NCI-H510A treated with DMSO at 0.1 percent for 48 hours (cell line): ENCODE measurements at places on chromosomes 7 and 10.

DNA sequence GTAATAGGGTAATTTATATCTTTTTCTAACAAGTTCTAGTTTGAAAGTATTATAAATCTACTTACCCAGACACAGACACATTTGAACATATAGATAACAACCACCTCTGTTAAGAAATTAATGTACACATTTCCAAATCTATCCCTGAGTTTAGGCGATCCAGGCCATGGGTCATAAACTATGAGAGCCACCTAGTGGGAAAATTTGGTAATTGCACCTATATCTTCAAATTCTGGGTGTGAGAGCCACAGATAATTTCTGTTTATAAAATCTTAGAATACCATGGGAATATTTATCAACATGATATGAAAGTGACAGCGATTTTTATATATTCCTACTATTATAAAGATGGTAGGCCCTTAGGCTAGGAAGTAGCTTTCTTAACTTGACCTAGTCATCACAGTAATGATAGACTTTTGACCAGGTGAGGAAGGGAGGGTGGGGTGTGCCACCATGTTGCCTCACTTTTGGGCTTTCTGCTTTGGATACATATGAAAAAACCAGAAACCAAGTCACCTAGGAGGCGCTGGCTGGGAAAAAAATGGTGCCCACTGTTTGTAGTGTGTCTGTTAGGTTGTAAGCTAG, 8.0 kb upstream of the EPHA1 start:
- peak; percentile 49 for DNase-seq

GRCh38 chr10:119500123-119500795, 42.3 kb downstream of the RGS10 start:
- no peak for DNase-seq

DNA sequence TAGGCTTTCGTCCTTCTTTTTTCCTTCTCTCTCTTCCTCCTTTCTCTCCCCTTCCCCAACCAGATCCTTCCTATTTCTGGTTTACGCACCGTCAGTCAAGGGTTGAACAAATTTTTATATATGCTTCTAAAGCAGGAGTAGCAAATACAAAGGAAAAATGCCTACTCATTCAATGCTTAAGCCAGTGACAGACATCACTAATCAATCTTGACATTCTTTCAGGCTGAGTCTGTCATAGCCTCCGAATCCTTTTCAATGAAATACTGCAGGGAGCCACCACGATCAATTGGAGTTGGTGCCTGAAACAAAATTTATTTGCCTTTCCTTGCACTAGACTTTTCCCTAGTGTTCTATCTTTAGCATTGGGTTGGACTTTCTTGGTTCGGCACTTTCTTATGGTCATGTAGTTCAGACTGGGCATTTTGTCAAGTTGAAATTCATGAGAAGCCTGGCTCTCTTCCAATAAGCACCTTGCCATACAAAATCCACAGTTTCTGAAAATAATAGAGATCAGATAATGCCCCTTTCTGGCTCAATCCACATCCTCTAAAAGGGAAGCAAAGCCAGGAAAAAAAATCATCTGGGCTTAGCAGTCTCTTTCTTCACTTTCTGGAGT, 239.5 kb upstream of the PLXNA4 start:
- no peak for DNase-seq

- DNase-seq: no peak
These were observed 75.4 kb downstream of the RABGEF1 start for GRCh38 chr7:66815951-66816350.

GRCh38 chr7:70616211-70616610, 515.7 kb upstream of the GALNT17 start:
- no peak for DNase-seq
